ENCODE measurements at places on chromosomes 5 and 9. TPM values are rescaled to one million over a fixed set of nuclear protein-coding genes. Genes with fewer than 3 reads are reported as not detected.

DNA sequence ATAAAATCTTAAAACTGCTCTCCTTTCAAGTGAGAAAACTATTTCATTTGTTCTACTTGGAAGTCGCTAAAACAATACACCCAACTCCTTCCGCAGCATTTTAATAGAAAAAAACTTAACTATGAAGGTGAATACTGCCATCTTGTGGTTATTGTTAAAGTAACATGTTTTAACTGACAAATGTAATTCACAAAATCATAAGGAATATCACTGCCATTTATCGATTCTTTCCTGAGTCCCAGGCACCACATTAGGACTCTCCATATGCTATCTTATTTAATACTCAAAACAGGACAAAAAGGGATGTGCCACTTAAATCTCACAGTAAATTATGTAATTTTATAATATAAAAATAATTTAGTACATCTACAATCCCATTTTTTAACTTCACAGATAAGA, 130.5 kb upstream of the ITGA1 start:
- DNase-seq = peak; percentile 34

GRCh38 chr9:93082841-93083411, 13.1 kb upstream of the CARD19 start:
- DNase-seq = no peak

Gene LAMC3
- total RNA-seq = 0.13 TPM

- DNase-seq = no peak
Measured at GRCh38 chr9:92159058-92159457, 43.8 kb upstream of the SPTLC1 start.

DNA sequence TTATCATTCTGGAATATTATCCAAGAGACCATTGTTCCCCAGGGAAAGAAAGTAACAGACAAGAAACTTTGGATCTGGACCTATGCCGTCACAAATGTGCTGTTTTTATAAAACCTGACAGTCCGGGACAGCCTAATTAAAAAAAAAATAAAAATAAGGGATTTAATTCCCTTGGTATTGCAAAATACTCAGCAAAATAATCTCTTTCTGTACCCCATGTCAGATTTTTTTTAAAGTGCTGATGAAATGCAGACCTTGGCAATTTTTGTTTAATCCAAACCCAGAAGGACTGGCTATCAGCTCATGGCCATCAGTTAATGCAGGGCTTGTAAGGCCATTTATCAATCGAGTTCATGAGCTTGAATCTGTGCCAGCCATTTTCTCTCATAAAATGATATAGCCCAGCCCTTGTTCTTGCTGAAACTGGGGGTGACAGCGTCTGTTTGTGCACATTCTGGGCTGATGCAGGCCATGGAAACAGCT, 162.7 kb upstream of the S1PR3 start:
- no peak for DNase-seq

DNA sequence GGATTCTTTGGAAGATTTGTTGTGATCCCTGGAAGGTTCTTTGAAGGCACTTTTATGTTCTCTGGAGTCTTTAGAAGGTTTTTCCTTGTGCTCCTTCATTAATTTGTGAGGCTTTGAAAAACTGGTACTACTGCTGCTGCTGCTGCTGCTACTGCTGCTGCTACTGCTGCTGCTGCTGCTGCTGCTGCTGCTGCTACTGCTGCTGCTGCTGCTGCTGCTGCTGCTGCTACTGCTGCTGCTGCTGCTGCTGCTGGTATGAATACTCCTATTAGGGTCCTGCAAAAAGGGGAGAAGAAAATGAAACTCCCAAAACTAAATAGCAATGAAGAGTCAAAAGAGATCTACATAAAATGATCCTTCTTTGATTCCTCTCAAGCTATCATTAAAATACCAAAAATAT, 208.1 kb downstream of the MLLT3 start:
- DNase-seq = no peak

DNA sequence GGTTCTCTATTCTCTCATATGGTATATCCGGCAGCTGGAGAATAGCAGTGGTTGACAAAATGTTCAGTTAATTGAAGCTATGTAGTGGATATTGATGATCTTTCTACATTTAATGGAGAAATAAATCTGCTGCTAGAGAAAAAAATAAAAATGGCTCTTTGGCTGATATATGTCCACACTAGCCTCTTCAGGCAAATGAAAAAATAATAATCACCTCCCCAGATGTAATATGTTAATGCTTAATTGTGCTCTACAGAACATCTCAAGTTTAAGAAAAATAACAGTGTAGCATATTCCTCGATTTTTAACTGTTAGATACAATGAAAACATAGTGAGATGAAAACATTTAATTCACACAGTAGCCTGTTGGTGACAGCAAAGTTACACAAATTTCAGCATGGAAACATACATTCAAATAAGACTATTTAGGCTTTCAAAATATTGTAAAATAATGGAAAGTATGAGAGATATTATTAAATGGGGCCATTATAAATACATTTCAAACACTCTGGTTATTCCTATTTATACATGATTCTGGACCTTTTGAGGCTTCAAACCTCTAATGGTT, 543.0 kb downstream of the MAT2B start:
- DNase-seq = no peak

GRCh38 chr9:122845116-122845515, 16.7 kb upstream of the PDCL start:
- DNase-seq = no peak

- DNase-seq = peak; percentile 81
Measured at GRCh38 chr5:5344051-5344571, 78.4 kb upstream of the ICE1 start.
